Fibroblast of upper back skin (primary cell): ENCODE measurements at places on chromosomes 2 and 18.

DNA sequence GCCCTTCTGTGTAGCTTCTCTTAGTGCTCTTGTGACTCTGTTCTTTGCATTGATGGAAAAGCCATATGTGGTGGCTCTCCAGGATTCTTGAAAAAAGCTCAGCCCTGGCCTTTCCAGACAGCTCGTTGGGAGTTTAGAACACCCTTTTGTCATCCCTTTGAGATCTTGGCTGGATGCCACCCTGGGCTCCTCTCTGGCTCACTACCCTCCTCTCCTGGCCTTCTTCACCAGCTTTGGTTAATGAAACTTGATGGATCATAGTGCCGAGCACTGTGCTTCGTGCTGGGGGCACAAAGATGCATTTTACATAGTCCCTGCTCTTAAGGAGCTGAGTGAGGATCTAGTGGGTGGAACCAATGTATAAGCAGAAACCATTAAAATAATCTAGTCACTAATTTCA, 15.6 kb upstream of the FHOD3 start:
- DNase-seq, result no peak

GRCh38 chr18:27136208-27136535, 48.9 kb downstream of the CHST9 start:
- no peak for DNase-seq

- DNase-seq, result no peak
Observed at GRCh38 chr18:80200932-80201672, 46.2 kb downstream of the PARD6G start.

DNA sequence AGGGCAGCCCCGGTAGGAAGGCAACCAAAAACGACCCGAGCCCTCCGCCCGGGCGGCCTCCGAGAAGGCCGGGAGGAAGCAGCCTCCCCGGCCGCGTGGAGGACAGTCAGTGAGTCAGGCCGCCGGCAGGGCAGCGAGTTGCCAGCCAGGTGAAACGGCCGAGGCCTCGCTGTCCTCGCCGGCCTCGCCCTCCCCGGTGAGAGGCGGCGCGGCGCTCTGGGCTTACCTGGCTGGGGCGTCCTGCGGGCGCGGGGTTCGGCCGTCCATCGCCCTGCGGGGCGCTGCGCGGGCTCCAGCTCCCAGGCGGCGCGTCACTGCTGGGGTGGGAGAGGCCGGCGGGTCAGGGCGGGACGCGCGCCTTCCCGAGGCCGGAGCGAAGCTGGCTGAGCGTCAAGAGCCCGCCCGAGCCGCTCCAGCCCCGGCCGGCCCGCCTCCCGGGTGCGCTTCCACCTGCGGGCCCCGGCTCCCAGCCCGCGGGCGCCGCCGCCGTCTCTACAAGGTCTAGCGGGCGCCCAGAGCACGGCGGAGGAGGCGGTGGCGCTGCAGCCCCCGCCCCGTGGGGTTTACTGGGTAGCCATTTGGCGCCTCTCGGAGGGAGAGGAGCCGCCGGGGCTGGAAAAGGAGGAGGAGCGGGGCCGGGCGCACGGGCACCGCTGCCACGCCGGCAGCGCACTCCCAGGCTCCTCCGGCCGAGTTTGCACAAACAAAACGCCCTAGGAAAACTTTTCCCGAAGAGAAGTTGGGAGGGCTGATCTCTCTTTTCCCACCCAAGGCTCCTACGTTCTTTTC, 499 bp downstream of the COBLL1 start:
- peak; percentile 77 for DNase-seq

DNA sequence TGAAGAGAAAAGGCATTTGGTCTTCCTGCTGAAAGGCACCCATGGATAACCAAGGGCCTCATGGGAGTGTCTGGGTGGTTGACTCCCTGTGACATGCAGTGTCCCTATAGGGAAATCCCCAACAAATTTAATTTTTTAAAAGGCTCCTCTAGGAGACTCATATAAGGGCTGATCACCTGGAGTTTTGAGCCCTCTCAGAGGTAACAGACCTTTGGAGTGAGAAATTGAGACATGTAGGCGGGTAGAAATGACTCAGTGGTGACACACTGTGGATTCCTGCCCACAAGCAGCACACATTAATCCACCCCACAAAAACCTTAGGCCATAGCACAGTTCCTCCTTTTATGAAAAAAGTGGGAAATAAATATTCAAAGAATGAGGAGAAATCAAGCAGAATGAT, 557.0 kb upstream of the CNTNAP5 start:
- peak; percentile 4 for DNase-seq

DNA sequence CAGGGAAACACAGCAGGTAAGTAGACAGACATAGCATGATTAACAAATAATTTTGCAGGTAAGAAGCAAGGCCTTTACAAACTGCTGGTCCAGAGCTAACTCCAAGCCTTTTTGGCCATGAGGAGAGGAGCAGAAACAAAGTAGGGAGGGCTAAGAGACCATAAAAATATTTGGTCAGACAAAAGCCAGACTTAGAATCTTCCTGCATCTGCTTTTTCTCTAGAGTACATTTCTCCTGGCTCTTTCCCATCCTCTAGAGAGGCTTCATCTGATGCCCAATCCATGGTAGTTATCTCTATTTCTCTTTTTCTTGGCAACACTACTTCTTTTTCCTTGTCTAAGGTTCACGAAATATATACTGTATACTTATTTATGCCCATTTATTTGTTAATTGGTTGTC, 577.1 kb downstream of the PIK3C3 start:
- no peak for DNase-seq

DNA sequence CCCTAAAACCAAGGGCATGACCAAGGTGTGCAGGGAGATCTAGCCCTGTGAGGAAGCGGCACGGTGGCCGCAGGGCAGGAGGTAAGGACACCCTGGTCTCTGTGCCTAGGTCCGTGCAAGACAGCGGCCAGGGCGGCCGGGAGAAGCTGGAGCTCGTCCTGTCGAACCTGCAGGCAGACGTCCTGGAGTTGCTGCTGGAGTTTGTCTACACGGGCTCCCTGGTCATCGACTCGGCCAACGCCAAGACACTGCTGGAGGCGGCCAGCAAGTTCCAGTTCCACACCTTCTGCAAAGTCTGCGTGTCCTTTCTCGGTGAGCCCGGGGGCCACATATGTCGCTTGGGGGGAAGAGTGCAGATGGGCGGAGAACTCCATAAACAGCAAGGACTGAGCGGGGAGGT, 235.4 kb downstream of the ATAD2B start:
- no peak for DNase-seq

DNA sequence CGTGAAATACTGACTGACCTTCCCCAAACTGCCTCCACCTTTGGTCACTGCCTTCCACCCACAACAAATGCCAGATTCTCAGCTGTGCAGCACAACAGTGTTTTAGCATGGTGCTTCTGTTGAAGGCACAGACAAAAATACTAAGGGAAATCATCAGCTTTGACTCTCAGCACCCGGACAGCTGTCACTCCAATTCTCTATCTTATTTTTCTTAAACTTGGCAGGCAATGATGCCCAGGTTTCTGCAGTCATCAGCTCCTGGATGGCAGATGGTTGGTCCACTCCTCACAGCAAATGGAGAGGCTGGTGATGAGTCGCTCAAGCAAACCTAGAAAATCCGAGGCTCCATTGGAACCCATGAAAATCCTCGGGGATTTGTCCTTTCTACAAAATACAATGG, 2.9 kb upstream of the FAM124B start:
- DNase-seq, result no peak

GRCh38 chr2:102664471-102664909, 45.1 kb downstream of the SLC9A2 start:
- peak; percentile 1 for DNase-seq

DNA sequence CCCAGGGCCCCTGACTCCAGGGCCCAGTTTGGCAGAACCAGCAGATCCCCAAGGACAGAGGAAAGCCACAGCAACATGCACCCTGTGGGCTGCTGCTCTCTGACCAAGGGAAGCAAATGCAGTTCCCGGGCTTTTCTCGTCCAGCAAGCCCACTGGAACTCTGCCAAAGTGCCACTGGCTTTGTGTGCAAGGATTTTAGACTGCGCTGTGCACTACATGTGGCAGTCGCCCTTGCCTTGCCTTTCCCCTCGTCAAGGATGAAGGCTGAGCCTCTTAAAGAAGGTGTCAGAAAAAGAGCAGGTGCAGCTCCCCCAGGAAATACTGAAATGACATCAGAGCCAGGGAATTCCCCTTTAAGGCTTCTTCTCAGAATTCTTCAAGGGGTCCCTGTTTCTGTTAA, 199.2 kb downstream of the TFCP2L1 start:
- DNase-seq, result no peak

DNA sequence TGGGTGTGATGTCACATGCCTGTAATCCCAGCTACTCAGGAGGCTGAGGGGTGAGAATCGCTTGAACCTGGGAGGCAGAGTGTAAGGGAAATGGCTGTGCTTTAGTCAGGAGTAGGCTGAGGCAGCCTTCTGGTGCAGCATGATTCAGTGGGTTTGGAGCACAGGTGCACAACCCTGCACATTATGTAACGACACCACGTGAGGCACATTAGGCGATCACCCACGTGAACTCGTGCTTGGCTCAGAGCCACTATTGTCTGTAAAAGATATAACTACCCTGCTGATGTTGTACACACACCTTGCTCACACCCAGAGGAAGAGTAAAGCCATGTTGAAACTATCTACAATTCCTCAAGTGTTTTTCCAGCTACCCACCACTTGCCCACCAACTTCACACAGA, 54.8 kb upstream of the ZC3H15 start:
- DNase-seq, result no peak
